ENCODE measurements at places on chromosomes 1 and 21. TPM values are rescaled to one million over a fixed set of nuclear protein-coding genes. Genes with fewer than 3 reads are reported as not detected.

Gene IQGAP3
- 3.2 TPM for total RNA-seq

GRCh38 chr1:192713921-192714320 is 78.0 kb downstream of the RGS13 start:
- H3K27ac ChIP-seq, result no peak overlapping the region
- DNase-seq, result no peak
- H3K4me3 ChIP-seq, result no peak overlapping the region
- no peaks in the 10 kb centered on the region for H3K27me3 ChIP-seq
- H3K36me3 ChIP-seq, result no peaks in the 10 kb centered on the region

GRCh38 chr1:17255336-17255735 is 6.4 kb downstream of the PADI3 start:
- no peaks in the 10 kb centered on the region for H3K27me3 ChIP-seq
- no peak for DNase-seq

Gene TTC39A
- 71.1 TPM for total RNA-seq

DNA sequence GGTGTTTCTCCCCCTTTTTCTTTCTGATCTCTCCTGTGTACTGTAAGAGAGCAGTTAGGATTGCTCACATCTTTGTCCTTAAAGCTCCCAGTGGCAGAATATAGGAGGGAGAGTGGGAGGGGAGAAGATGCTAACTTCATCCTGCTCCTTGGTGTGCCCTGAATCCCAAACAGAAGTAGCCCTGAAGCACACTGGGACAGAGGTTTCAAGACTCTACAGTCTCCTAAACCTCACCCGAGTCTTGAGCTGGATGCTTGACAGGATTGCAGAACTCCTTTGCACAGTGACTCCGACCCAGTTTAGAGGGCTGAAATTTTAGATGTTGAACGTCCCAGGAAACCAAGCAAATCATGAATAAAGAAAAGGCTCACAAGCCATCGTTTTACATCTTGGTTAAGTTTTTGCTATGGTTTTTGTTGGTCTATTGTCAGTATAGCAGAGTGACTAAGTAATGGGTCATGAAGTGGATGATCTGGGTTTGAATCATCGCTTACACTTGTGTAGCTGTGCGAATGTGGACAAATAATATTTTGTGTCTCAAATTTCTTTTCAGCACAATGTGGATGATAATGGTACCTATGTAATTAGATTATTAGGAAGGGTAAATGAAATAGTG is 37.5 kb downstream of the XCL2 start:
- no peaks in the 10 kb centered on the region for H3K36me3 ChIP-seq
- DNase-seq, result no peak
- no peak overlapping the region for H3K4me3 ChIP-seq
- H3K27ac ChIP-seq, result no peak overlapping the region
- no peaks in the 10 kb centered on the region for H3K27me3 ChIP-seq

Gene DCST1
- 0.89 TPM for total RNA-seq

- no peaks in the 10 kb centered on the region for H3K27me3 ChIP-seq
- DNase-seq, result no peak
- H3K27ac ChIP-seq, result no peak overlapping the region
- H3K36me3 ChIP-seq, result no peaks in the 10 kb centered on the region
- no peak overlapping the region for H3K4me3 ChIP-seq
- peaks cover 16% of the 10 kb centered on the region for H3K4me1 ChIP-seq
Measured at GRCh38 chr1:66752671-66753371, 562 bp downstream of the DYNLT5 start.

Gene HNRNPR
- total RNA-seq, result 97.7 TPM

Gene RGS1
- total RNA-seq, result 30.1 TPM

Gene CKS1B
- total RNA-seq, result 22.5 TPM

DNA sequence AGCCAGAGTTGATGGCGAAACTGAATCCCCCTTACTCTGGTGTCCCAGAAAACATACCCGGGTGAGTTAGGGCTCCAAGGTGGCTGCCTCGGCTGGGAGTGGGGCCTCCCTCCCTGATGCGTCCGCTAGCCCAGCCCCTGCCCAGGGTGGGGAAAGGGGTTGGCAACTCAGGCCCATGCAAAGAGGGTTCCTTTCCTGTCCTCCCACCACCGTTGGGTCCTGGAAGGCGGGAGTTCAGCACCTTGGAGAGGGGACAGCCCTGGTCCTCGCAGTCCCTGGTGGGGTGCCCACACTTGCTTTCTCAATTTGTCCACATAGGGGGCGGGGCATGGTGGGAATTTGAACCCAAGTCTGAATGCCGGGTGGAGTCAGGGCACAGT is 6.1 kb downstream of the SRM start:
- DNase-seq, result no peak
- peaks cover 4% of the 10 kb centered on the region for H3K4me1 ChIP-seq
- no peak overlapping the region for H3K4me3 ChIP-seq
- H3K27me3 ChIP-seq, result no peaks in the 10 kb centered on the region

GRCh38 chr1:227540170-227541098 is 22.9 kb upstream of the ZNF678 start:
- H3K27me3 ChIP-seq, result no peaks in the 10 kb centered on the region
- no peaks in the 10 kb centered on the region for H3K36me3 ChIP-seq
- H3K27ac ChIP-seq, result no peak overlapping the region
- H3K4me1 ChIP-seq, result peaks cover 3% of the 10 kb centered on the region

Gene PLOD1
- total RNA-seq, result 37.6 TPM

- no peaks in the 10 kb centered on the region for H3K27me3 ChIP-seq
- H3K4me1 ChIP-seq, result peaks cover 25% of the 10 kb centered on the region
- no peaks in the 10 kb centered on the region for H3K36me3 ChIP-seq
- H3K4me3 ChIP-seq, result no peak overlapping the region
- no peak for DNase-seq
Measured at GRCh38 chr1:39230261-39231190, 26.0 kb downstream of the MACF1 start.

DNA sequence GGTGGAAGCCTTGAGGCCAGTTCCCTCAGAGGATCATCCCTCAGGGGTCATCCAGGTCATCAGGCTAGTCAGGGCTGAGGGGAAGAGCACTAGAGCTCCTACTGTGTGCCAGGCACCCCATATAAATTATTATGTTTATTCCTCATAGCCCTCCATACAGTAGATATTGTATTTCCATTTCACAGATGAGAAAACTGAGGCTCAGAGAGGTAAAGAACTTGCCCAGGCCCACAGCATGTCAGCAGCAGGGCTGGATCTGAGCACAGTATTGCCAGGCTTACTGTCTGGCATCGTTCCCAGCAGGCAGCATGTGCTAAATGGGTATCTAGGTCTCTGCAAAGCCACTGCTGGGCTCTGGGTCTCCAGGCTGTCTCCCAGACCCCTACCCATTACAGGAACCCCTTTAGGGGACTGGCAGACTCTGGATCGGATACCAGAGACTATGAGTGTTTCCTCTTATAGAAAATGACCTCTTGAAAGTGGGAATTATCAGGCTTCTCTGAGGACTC is 153.3 kb downstream of the PTPRU start:
- no peak overlapping the region for H3K27ac ChIP-seq
- H3K4me1 ChIP-seq, result no peaks in the 10 kb centered on the region
- no peak overlapping the region for H3K4me3 ChIP-seq
- H3K27me3 ChIP-seq, result no peaks in the 10 kb centered on the region
- no peak for DNase-seq
- H3K36me3 ChIP-seq, result no peaks in the 10 kb centered on the region

Gene FAM78B
- 0.80 TPM for total RNA-seq

DNA sequence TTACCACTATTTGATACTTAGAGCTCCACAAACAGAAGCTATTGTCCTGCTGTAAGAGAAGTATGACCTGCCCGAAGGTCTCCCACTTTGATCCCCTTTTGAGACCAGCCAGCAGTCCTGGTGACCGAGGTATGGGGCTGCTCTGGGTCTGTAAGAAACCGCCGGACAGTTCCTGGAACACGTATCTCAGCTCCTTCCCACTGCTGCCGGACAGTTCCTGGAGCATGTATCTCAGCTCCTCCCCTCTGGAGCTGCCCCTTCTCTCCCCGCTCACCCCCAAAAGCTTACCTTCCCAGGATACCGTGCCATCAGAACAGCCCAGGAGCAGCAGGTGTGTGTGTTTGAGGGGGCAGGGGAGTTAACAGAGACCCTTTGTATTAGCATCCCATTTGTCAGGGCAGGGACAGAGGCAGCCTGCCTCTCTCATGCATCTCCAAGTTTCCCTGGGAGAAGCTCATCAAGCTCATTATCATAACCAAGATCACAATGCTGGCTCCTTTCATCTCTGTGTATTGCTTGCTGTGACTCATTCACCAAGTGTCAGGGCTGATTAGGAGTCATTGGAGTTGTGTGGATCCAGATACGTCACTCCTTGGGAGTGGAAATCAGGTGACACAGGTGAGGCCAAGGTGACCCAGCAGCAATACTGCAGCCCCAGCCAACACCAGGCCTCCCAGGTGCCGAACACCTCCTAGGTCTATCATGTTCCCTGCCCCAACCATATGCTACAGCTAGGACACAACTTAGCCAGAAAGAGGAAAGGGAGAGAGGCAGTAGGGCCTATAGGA is 25.3 kb downstream of the OPTC start:
- no peaks in the 10 kb centered on the region for H3K36me3 ChIP-seq
- H3K27me3 ChIP-seq, result no peaks in the 10 kb centered on the region
- no peak overlapping the region for H3K27ac ChIP-seq
- no peak overlapping the region for H3K4me3 ChIP-seq

GRCh38 chr1:55860798-55861519 is 645.8 kb upstream of the USP24 start:
- H3K4me3 ChIP-seq, result no peak overlapping the region
- H3K4me1 ChIP-seq, result no peaks in the 10 kb centered on the region
- no peak overlapping the region for H3K27ac ChIP-seq
- no peaks in the 10 kb centered on the region for H3K36me3 ChIP-seq
- no peaks in the 10 kb centered on the region for H3K27me3 ChIP-seq
